GM03348 (cell line): ENCODE measurements at places on chromosomes 7 and 10.

GRCh38 chr10:130509881-130510689 is 373.9 kb downstream of the GLRX3 start:
- no peak for DNase-seq

- no peak for DNase-seq
Observed at GRCh38 chr7:20470082-20470481, 139.4 kb downstream of the ITGB8 start.

- peak; percentile 95 for DNase-seq
Observed at GRCh38 chr7:101085162-101085964, at the start of gene TRIM56. Gene TRIM56 (plus strand): TSS chr7:101085481. CDS start chr7:101087313, 1,832 bp downstream.

DNA sequence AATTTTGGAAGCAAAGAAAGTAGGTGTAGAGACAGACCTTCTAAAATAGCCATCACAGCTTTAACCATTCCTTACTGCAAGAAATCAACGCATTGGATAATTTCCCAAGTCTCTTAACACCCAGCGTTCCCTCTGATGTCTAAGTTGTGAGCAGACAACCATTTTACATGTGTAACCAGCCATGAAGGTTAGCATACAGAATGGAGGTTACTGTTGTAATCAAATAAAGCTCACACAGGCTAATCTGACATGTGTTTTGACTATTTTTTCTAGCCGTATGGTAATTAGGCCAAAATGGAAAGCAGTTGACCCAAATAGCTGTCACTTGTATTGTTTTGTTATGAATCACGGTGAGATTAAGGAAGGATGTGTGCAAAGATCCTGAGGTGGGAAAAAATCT is 336.4 kb downstream of the RNLS start:
- DNase-seq, result no peak

DNA sequence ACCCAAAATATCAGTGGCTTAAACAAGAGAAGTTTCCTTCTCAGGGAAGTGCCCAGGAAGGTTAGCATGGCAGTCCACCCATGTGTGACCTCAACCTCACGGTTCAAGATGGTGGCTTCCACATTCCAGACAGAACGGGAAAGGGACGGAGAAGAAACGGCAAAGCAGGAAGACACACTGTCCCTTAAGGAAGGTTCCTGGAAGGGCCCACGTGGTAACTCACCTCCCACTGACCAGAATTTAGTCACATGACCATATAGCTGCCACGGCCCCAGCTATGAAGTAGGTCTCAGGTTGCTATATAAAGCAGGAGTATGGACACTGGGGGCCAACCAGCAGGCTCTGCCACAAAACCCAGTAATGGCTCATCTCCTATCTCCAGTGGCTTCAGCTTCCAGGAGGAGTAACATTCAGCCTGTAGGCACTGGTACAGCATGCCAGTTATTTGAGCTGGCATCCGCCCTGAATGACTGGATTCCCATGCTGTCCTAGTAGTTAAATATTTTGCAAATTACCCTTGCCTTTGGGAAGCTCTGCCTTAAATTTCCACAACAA is 278.5 kb upstream of the KLF14 start:
- DNase-seq, result peak; percentile 47

- no peak for DNase-seq
Observed at GRCh38 chr7:149734791-149735075, 38.7 kb downstream of the ZNF467 start.

GRCh38 chr7:37833107-37833817 is 15.1 kb upstream of the NME8 start:
- DNase-seq, result peak; percentile 61

DNA sequence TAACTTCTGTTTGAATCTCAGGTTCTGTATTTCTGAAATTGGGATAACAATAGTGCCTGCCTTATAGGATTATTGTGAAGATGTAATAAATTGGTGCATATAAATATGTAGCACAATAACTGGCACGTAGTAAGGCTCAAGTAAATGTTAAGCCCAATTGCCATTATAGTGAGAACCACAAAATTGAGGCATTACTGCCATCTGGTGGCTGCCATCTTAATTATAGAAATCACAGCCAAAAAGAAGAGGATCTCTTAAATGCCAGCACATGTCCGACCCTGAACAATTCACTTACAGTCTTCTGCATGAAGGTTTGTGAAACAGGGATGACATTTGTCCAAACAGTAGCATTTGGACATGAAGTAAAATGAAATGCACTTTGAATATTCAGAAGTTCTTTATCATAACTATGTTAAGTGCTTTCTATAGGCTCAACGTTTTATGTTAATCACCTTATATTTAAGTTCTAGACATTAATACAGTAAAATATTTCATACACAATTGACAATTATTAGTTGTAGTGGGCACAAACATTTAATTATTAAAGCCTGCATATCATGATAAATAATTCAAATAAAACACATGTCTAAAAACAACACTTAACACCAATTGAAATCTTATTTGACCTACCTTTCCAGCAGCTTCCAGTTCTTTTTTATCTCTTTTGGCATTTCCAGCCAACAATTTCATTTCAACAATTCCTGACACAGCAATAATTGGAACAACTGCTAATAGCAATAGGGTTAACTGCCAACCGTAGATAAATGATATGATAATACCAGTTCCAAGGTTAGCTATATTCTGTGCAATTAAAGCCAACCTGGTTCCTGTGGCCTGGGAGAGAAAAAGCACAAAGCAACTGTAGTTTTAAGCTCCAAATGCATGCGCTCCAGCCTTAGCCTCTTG is 58.5 kb downstream of the ABCB4 start:
- peak; percentile 55 for DNase-seq

DNA sequence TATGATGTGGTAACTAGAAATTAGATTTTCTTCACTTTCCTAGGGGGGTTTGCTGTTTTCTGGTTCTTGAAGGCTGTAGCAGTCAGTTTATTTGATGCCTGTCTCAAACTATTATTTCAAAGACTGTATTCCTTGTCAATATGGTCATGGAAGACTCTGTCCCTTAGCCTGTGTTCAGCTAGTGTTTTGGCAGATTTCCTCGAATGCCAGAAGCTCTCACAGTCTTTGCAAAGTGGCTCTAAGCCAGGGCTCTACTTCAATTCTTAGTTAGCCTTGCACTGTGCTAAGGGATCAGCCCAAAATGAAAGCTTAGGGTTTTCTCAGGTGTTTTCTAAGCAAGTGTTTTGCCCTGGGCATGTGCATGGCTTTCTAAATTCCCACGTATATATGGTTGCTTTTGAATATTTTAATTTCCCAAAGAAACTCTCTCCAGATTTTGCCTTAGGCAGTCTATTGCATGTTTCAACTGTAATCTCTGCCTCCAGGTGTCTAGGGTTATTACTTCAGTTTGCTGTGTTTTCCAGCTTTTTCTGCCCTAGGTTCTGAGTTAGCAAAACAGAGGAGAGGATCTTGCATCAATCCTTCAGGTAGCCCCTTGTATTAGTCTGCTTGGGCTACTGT is 7.2 kb upstream of the C1GALT1 start:
- DNase-seq, result no peak

GRCh38 chr10:97226398-97226797 is 40.6 kb upstream of the SLIT1 start:
- DNase-seq, result no peak

- no peak for DNase-seq
Observed at GRCh38 chr10:68752711-68753350, 31.8 kb downstream of the CCAR1 start.

DNA sequence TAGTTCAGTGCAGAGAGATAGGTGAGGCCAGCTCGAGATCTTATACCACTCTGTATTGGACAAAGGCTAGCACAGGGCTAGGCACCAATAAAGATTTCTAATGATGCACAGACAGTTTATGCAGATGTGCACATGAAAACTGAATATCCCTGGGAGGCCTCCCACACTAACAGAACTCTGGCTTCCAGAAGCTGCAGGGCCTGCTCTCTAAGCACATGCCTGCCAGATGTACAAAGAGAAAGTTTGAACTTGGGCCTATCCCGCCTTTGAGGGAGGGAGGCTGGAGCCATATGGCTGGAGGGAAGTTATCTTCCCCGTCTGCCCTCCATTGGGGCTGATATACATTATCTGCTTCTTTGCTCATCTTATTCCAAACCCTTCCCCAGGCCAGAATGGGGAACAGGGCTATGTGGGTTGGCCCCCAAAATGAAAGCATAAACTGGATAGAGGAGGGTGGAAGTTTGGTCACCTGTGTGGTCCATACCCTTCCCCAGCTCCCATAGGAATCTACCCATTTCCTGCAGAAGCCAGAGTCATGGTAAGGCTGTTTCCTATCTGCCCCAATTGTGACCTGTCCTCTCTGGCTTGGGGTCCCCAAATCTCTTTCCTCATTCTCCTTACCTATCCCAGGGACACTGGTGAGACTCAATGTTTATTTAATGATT is 3.8 kb downstream of the KAZALD1 start:
- peak; percentile 76 for DNase-seq

- peak; percentile 62 for DNase-seq
Observed at GRCh38 chr10:71486484-71487114, 89.9 kb downstream of the CDH23 start.

- DNase-seq, result no peak
Observed at GRCh38 chr10:132541129-132541528, 3.5 kb downstream of the INPP5A start.

DNA sequence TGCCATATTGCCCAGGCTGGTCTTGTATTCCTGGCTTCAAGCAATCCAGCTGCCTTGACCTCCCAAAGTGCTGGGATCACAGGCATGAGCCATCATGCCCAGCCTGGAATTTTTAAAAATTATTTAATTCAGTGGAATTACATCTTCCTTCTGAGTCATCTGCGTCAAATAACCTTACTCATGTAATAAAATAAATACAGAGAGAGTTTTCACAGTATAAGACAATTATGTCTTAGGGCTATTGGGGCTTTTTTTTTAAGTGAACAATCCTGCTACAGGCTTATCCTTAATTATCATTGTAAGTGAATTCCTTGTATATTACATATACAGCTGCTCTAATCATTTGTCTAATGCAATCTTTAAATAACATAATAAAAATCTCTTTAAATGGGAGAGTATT is 108.3 kb downstream of the MAPK8 start:
- DNase-seq, result peak; percentile 8

DNA sequence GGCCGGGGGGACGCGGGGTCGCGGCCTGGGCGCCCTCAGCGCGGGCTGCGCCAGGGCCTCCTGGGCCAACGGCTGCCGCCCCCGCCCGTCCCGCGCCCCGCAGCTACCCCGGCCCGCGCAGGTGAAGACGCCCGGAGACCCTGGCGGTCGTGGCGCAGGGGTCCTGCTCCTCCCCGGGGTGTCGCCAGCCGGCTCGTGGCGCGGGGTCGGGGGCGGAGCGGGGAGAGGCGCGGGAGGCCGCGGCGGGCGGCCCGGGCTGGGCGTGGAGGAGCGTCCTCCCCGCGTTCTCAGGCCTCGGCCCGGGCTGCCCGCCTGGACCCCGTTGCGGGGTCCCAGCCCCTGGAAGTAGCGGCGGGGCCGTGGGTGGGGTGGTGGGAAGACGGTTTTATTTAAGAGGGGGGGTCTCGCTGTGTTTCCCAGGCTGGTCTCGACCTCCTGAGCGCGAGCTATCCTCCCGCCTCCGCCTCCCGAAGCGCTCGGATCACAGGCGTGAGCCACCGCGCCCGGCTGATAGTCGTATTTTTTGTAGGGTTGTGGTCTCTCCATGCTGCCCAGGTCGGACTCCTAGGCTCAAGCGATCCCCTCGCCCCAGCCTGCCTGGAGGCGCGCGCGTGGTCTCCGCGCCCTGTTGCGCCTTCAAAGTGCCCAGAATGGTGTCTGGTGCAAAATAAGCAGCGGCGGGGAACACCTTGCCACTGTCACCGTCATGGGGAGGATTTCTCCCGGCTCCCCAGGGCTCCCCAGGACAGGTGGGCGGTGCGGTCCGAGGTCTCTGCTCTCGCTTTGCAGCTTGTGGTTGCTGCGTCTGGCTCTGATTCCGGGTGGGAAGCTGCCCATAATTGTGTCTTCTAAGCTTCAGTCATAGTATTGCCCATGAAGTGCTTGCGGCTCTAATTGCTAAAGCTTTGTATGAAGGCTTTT is 15.3 kb upstream of the SUN1 start:
- DNase-seq, result peak; percentile 63

GRCh38 chr7:100968031-100968430 is 1.3 kb upstream of the MUC12 start:
- DNase-seq, result no peak
